Aorta (tissue), 5 donors: ENCODE measurements at places on chromosomes 7 and 10. TPM values are rescaled to one million over a fixed set of nuclear protein-coding genes. Genes with fewer than 3 reads are reported as not detected.

The GTPBP4 gene
- total RNA-seq, result 29.2 TPM

DNA sequence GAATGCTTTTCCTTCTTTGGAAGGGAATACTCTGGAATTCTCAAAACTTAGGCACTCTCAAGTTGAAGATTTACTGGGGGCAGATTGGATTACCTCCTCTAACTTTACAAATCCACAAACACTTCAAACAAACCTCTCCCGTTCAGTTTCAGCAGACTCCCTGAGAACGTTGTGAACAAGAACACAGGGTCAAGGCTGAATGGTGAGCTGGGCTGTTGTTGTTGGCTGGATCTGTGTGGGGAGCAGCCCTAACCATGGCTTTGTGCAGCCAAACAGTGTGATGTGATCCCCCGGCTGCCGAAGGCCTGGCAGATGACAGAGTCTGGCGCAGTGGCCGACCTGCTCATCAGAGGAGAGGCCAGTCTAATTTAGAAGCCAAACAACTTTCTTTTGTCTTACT, 93.1 kb downstream of the BMPER start:
- H3K4me1 ChIP-seq, result no peaks in the 10 kb centered on the region
- H3K36me3 ChIP-seq, result no peaks in the 10 kb centered on the region
- H3K4me3 ChIP-seq, result no peak overlapping the region
- H3K27me3 ChIP-seq, result no peaks in the 10 kb centered on the region
- H3K27ac ChIP-seq, result no peak overlapping the region

The GJC3 gene
- total RNA-seq, result 0.57 TPM

The MMRN2 gene
- total RNA-seq, result 50.5 TPM

GRCh38 chr7:43148161-43148731, 35.8 kb downstream of the HECW1 start:
- no peaks in the 10 kb centered on the region for H3K36me3 ChIP-seq
- H3K4me3 ChIP-seq, result no peak overlapping the region
- DNase-seq, result no peak
- H3K27me3 ChIP-seq, result peaks cover 1% of the 10 kb centered on the region

DNA sequence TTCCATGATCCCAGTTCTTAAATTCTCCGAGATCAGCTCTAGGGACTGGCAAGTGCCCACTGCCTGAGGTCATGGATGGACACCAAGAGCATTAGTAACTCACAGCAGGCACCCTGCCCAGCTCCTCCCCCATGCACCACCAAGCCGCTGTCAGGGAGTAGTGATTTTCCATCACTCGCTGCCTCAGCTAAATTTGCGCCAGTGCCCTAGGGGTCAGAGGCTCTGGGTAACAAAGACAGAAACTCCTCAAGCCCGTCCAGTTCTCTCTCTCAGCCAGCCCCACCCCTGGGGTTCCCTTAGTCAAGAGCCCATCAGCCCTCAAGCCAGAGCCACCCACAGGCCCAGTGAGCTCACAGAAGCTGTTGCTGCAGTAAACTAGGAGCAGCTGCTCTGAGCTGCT, 30.0 kb downstream of the PAX2 start:
- no peak overlapping the region for H3K27ac ChIP-seq
- peak; percentile 70 for DNase-seq

DNA sequence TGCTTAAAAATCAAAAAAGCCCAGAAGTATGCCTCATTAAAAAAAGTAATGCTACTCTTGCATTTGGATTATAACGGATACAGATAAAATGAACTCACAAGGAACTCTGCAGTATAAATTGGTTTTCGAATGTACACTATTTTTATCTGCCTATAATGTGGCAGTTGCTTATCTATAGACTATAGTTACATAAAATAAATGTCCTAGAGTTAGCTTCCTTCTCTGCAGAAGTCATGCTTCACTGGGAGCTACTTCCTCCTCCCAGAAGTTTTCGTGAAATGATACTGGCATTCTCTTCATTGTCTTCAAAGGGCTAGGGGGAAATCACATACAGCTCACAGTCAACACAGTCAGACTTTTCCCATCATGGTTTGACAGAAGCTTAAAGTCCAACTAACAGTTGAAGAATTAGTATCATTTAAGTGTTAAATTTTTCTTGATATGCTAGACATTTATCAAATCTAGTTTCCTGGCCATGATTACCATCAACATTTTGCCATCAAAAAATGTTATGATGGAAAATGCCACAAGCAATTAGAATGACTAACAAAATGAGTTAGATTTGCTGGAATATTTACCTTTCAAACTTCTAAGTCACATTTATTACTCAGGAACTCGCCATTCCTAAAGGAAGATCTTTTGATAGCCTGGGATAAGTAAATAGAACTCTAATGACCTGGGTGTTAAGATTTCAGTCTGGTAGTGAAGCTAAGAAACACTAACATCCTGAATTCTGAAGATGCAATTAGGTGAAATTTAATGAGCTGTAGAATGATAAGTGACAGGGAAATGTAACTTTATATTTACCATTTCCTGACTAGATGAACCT, 87.3 kb upstream of the TRIL start:
- no peak overlapping the region for H3K27ac ChIP-seq
- no peak for DNase-seq
- no peaks in the 10 kb centered on the region for H3K4me1 ChIP-seq
- H3K4me3 ChIP-seq, result no peak overlapping the region
- no peaks in the 10 kb centered on the region for H3K36me3 ChIP-seq

- H3K27ac ChIP-seq, result no peak overlapping the region
- no peaks in the 10 kb centered on the region for H3K27me3 ChIP-seq
- H3K4me3 ChIP-seq, result no peak overlapping the region
- no peak for DNase-seq
- H3K4me1 ChIP-seq, result no peaks in the 10 kb centered on the region
- H3K36me3 ChIP-seq, result no peaks in the 10 kb centered on the region
These were observed 3.1 kb downstream of the PCOLCE start for GRCh38 chr7:100604976-100605911.
